ENCODE measurements at places on chromosomes 5 and 9.

DNA sequence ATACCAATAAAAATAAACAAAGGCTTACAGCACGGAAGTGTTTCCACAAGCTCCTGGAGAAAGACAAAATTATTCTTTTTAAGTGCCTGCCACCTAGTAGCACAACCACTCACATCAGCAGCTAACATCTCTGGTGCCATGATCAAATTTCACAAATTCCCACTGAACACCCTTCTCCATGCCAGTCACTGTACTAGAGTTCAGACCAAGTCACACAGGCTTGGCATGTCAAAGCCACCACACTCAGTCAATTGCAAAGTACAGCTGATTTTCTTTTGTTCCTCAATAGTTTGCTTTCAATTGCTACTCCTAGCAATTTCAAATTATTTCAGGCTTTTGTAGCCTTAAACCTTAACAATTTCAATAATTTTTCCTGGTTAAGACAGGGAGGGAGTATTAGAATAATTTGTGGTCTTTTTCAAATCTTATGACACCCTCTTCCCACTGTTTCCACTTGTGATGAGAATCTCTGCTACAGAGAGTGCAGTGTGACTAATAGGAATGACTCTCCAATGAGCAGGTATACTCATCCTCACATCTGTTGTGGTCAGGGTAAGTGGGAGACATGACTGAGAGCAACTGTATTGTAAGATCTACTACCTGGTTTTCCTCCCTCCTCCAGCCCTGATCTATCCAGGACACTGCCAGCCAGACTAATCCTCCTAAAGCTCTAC, 46.2 kb downstream of the RNF145 start:
- DNase-seq: no peak

- no peak for DNase-seq
Observed at GRCh38 chr5:13572163-13572562, 372.3 kb downstream of the DNAH5 start.

GRCh38 chr5:64144425-64145215, 21.0 kb upstream of the RNF180 start:
- DNase-seq: no peak

- no peak for DNase-seq
Observed at GRCh38 chr9:20382460-20383071, 239.7 kb downstream of the MLLT3 start.

GRCh38 chr9:13705373-13705772, 425.9 kb upstream of the MPDZ start:
- no peak for DNase-seq

DNA sequence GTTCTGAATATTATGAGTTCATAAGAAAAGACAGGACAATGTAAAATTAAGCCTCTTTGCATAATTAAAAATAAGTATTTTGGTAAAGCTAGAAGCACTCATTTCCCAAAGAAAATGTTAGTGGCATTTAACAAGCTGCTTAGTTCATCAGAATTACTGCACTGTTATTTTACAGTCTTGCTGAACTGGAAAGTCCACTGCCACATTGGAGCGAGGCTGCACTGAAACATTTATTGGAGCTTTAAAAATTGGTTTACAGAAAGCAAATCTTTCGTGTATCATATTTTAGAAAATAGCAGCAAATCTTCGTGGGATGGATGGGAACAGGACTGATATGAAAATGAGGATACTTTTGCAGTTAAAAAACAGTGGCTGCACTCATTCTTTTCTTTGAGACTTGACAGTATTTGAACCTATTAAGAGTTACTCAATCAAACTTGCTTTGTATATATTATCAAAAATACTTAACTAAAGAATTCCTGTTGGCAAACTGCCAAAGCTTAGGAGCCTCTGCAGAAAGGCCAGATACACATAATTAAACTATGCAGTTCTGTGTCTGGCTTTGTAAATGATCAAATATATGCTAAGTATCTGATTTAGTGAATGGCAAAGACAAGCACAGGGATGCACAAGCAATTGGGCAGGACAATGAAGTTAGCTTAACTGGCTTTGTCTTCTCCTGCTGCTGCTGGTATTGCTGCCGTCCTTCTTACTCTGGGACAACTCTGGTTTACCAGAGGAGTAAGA, 16.5 kb upstream of the FBXL7 start:
- DNase-seq: no peak

DNA sequence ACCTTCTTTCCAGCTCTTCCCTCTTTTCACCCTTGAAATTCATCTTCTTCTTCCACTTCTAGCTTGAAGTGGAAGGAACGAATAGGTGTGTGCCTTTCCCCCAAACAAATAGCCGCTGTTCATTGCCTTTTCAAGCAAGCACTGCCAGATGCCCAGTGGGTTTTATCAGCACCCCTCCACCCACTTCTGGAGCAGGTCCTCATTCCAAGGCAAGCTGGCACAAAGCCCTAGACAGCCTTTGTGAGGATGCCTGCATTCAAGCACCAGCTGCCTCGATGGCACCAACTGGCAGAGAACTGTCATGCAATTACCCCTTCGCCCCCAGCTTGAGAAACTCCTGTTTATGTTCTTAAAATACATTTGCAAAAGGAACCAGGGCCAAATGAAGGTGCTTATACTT, 36.5 kb downstream of the SERINC5 start:
- DNase-seq: no peak

DNA sequence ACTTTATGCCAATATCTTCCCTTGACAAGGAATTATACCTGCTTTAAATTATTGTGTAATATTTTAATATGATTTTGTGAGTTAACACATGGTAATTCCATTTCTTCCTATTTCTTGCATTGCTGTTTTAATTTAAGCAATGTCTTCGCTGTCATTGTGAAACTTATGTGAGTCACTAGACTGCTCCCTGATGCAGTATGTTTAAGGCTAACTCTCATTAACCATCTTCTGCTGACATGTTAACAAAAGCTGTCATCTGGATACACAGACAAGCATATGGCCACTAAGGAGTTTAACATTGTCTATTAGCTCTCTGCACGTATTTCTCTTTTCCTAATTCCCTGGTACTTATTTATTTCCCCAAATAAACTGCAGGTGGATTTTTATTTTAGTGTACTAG, 980.8 kb upstream of the CTNND2 start:
- no peak for DNase-seq

- DNase-seq: no peak
Observed at GRCh38 chr9:91276513-91276912, 85.2 kb downstream of the AUH start.

GRCh38 chr9:100228352-100228869, 124.3 kb downstream of the TEX10 start:
- DNase-seq: no peak

DNA sequence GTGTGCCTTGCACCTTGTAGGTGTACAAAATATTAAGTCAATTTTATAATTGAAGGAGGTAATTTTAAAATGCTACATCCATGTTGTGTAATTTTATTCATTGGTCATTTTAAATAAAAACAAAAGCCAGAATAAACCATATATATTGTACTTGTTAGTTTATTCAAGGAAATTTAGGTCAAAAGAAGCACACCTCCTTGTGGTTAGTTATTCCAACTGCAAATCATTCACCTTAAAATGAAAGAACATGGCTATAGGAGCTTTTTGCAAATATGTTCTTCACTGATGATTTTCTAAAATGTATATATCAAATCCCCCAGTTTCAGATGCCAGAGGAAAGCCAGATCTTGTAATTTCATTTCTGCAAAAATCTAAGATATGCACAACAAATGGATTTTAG, 5.4 kb upstream of the MOCS2 start:
- DNase-seq: no peak

- no peak for DNase-seq
Observed at GRCh38 chr9:130561056-130561455, 18.3 kb upstream of the FUBP3 start.

GRCh38 chr9:33172256-33173238, 5.4 kb upstream of the B4GALT1 start:
- DNase-seq: no peak

DNA sequence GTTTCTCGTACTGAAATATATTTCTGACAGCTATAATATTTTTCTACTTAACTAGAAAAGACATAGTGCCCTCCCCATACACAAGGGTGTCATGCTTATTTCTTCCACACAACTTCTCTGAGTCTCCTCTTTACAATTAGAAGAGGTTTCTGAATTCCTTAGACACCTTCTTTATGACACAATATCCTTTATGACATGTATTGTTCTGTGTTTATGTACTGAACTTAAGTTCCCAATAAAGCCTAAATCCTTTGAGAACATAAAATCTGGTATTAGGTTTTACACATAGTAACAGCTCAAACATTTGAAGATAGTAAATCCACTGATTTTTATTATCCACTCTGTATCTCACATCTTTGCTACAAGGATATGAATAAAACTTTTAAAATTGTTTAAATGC, 32.5 kb downstream of the GRAMD2B start:
- DNase-seq: no peak

GRCh38 chr5:10243660-10244240, 5.9 kb downstream of the ATPSCKMT start:
- no peak for DNase-seq

- DNase-seq: no peak
Observed at GRCh38 chr5:81172710-81173109, 60.4 kb upstream of the CKMT2 start.

DNA sequence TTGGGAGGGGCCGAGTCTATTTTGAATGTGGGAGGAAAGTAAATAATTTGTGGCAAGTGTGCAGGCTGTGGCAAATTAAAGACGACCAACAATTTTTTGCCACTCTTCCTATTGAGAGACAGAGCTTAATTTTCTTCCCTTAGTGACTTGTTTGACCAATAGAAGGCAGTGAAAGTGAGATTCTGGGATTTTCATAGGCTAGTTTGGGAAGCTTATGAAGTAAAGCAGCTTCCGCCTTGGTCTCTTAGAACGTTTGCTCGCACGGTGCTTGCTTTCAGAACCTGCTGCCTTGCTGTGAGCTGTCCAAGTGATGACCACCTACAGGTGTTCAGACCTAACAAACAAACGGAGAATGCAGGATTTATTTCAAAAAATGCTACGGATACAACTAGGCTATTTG, 6.7 kb upstream of the OR1N2 start:
- no peak for DNase-seq

DNA sequence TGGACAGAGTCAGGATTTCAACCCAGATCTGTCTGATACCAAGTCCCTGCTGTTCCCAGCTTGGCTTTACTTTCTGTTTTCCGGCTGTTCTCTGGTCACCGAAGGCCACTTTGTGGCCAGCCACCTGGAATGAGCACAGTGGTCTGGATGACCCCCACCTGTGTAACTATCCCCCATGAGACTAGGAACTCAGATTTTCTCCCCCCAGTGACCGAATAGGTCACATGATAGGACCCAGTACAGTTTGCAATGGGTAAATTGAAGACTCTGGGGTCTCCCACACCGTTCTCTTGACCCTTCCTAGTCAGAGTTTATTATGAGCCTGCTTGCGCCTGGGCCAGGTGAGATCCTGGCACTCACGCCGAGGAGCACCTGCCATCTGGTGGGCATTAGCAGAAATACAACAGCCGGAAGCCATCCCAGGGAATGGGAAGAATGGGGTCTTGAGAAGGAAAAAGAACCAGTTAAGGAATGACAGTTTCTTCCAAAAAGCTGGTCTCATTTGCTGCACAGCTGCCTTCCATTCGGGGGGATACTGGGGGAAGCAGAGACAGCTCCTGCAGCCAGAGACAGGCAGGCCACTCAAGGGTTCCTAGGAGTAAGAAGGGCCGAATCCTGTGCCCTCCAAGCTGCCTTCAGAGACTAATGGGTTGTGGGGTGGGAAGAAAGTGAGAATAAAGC, 7.1 kb downstream of the PHYHD1 start:
- no peak for DNase-seq

- DNase-seq: no peak
Observed at GRCh38 chr5:82792096-82792495, 285.1 kb downstream of the TMEM167A start.

- DNase-seq: no peak
Observed at GRCh38 chr5:124156415-124156996, 589.9 kb downstream of the ZNF608 start.

- no peak for DNase-seq
Observed at GRCh38 chr5:141714542-141715310, 32.7 kb upstream of the ARAP3 start.

DNA sequence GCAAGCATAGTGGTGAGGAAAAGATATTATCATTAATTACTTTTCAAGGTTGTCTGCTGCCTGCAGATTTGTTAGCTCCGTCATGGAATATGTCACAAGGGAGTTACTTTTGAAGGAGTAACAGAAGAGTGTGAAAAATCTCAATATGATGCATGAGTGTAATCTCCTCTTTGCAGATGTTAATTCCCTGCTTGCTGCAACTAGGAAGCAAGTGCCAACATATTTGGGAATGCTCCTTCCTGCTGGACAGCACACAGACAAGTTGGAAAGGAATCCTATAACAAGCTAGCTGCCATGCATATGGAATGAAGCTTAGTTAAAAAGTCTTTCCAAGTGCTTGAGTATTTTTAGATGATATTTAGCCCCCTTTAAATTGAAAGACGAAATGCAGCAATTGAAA, 2023.6 kb upstream of the CDH6 start:
- no peak for DNase-seq

- DNase-seq: no peak
Observed at GRCh38 chr5:146894753-146895521, 16.4 kb upstream of the PPP2R2B start.

DNA sequence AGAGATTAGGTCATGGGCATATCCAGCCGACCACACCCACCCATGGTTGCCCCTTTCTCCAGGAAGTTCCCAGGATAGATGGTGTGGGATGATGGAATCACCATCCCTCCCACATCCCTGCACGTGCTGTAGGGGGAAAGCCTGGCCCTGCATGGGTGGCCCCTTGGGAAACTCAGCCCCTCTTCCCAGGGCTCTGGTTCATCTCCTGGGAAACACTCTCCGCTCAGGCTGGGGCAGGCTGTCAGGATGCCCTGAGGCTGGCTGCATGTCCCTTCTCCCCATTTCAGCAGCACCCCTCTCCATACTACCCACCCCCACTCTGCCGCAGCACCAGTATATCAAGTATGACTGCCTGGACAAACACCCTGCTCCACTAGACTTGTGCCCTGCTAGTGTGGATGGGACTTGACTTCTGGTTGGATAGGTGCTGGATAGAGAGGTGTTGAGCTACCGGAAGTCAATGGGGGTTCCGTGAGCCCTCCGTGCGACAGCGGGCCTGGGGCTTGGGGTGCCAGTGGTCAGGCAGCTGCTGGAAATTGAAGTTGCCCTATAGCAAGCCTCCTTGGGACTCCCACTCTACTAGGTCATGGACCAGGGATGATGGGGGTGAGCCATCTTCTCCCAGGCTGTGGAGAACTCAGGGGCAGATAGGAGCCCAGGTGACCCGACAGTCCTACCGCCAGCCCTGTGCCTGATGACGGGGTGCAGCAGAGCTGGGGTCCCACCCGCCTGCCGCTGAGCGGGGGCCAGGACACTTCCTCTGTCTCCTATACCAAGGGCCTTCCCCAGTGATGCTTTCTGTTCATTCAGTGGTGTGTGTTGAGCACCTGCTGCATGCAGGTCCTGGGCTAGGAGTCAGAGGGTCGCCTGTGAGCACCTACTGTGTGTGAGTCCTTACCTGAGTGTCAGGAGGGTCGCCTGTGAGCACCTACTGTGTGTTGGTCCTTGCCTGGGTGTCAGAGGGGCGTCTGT, 69.4 kb upstream of the COL5A1 start:
- no peak for DNase-seq

- no peak for DNase-seq
Observed at GRCh38 chr9:135326141-135326540, 153.4 kb upstream of the PPP1R26 start.
